Stimulated activated CD8-positive, alpha-beta memory T cell treated with anti-CD3 and anti-CD28 coated beads, Interleukin-7, amount 100 ng/mL, for 48 hours (primary cell): ENCODE measurements at places on chromosomes 12 and 14.

GRCh38 chr12:132054983-132055382 lies 89.1 kb downstream of the DDX51 start:
- no peak for DNase-seq

GRCh38 chr12:120846721-120847120 lies 57.4 kb downstream of the SPPL3 start:
- DNase-seq: no peak

DNA sequence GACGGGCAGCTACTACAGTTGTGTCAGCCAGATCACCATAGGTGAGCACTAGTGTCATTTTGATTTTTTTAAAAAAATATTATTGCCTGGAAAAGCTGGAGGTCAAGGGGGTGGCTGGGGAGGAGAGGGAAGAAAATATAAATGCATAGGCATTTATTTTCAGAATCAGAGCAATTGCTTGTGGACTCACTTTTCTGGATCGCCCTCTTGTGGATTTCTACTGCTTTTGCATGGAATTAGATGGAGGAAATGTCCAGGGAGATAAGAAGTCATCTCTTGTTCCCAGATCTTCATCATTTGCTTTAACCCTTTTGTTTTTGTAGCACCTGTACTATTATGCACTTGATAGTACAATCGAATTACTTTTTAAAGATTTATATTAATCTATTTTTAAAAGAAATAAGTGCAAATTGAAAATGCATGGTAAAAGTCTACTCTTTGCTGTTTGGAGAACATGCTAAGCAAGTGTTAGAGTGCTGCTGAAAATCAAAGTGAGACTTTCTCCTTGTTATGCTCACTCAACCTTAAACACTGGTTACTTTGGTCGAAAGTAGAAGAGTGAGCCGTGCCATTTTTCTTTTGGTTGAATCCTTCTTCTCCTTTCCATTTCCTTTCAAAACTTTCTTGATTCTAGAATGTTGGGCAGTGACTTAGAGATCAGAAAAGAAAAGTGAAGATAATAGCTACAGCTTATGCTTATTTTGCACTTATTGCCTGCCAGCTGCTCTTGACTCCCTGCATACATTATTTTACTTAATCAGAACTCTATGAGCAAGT lies 60.6 kb upstream of the ANO4 start:
- no peak for DNase-seq

DNA sequence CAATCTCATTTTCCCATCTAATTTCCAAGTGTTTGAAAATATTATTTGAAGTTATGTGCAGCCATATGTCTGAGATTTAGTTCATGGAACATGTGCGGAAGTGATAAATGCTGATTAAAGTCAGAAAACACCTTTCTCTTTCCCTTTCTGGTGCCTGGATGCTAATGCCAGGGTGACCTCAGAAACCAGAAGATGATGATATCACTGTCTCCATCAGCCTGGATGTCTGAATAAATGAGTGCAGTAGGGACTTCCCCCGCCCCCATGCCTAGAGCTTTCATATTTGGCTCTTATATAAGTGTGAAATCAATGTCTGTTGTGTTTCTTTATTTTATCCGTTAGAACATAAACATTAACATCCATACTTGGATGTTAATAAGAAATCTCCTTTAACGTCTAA lies 261.9 kb upstream of the LRIG3 start:
- no peak for DNase-seq

DNA sequence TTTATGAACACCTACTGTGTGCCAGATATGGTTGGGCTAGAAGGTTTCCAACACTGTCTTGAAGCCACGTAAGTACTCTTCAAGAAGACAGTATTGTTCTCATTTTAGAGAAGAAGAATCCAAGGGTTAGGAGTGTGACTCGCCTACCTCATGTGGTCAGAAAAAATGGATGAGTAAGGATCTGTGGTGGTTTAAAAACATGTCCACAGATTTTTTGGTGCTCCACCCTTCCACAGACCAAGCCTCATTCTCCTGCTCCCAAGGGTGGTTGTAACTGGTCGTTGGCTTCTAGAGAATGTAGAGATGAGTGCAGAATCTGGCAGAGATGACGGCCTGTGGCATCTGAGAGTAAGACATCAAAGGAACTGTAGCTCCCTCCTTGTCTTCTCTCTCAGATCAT lies 30.3 kb upstream of the TTC7B start:
- DNase-seq: no peak

- no peak for DNase-seq
These were observed 60.9 kb upstream of the ARID2 start for GRCh38 chr12:45668641-45669040.

DNA sequence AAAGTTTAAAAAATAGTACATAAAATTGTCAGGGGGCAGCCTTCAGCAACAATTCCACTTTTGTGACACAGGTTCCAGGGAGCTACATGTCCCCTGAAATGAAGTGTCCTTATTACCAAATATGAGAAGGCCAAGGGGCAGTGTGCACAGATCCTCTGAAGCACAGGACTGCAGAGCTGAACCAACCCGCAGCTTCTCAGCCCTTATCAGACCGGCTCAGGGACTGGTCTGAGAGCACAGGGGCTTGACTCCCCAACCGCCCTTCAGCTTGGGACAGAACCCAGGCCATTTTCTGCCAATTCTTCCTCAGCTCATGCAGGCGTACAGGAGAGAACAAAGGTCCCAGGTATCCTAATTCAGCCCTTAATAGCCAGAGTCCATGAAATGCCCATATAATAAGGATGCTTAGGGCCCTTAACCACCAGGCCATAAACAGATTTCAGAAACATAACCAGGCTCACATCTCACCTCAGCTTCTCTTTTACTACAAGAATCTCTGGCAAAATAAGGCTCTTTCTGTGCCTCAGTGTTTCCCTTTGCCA lies 221.3 kb downstream of the ANO2 start:
- no peak for DNase-seq

DNA sequence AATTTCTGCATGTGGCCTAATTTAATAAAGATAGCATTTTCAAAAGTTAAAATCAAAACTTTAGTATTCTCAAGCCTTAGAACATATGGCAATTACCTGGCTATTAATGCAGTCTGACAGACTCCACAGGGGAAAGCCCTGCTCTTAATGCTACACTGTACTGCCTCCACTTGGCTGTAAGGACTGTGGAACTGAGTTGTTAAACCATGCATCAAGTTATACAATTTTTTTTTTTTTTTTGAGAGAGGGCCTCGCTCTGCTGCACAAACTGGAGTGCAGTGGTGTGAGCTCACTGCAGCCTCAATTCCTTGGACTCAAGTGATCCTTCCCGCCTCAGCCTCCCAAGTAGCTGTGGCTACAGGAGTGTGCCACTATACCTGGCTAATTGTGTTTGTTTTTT lies 19.0 kb upstream of the NDUFA12 start:
- DNase-seq: no peak

DNA sequence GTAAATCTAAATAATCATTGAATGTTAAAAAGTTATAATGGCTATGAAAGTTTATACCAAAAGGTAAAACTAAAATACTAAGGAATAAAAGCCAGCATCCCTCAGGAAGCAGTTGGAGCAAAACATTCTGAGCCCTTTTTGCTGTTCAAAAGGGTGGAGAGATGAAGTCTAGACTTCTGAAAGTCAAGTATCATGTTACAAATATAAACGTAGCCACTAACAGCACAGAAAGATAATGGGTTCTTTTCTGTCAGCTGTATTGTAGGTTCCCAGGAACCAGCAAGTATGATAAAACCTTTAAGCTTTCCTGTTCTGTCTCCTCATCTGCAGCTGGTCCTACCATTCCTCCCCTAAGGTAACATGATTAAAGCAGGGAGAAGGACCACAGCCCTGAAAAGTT lies 16.4 kb upstream of the PLD4 start:
- DNase-seq: no peak

GRCh38 chr12:26620907-26621306 lies 212.1 kb downstream of the ITPR2 start:
- no peak for DNase-seq
